ENCODE measurements at places on chromosomes 2 and 18.

- no peak for DNase-seq
Measured at GRCh38 chr2:222900354-222900753, 39.5 kb downstream of the ACSL3 start.

GRCh38 chr2:74925361-74925786 lies 33.1 kb upstream of the POLE4 start:
- no peak for DNase-seq

- no peak for DNase-seq
Measured at GRCh38 chr18:35491700-35492077, 6.1 kb downstream of the INO80C start.

DNA sequence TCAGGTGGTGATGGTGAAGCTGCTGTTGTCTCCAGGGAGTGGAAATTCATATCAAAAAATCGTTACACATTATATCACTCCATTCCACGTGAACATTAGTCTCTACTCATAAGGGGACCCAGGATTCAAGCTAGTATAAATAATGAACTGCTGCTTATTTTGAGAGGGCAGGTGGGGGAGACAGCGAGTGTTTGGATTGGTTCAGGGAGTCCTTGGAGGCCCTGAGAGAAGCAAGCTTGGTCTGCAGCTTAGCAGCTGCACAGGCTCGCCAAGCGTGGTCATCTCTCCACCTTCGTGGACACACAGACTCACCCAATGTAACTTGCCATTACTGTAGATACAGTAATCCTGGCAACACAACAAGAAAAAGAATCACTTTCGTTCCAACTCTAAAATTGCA lies 177.6 kb downstream of the ZNF521 start:
- no peak for DNase-seq

GRCh38 chr2:174552880-174553279 lies 44.7 kb downstream of the WIPF1 start:
- DNase-seq: no peak

GRCh38 chr2:200624658-200625057 lies 38.8 kb downstream of the AOX1 start:
- peak; percentile 80 for DNase-seq

- peak; percentile 3 for DNase-seq
Measured at GRCh38 chr2:88967844-88968243, 276.4 kb downstream of the RPIA start.

DNA sequence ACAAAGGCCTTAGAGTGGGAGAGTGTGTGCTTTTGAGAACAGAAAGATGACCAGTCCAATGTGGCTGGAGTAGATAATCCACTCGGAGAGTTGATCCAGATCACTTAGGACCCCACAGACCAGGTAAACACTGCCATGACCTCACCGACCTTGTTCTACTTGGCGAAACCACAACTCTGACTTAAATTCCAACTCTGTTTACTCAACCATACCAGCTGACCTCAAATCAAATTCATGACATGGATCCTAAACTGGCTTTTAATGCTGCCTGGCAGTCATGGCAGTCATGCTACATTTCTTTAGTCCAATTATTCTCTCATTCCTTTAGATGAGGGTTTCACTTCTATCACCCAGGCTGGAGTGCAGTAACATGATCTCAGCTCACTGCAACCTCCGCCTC lies 347.1 kb upstream of the FAM98A start:
- no peak for DNase-seq

GRCh38 chr2:142983174-142983573 lies 105.7 kb downstream of the KYNU start:
- no peak for DNase-seq

DNA sequence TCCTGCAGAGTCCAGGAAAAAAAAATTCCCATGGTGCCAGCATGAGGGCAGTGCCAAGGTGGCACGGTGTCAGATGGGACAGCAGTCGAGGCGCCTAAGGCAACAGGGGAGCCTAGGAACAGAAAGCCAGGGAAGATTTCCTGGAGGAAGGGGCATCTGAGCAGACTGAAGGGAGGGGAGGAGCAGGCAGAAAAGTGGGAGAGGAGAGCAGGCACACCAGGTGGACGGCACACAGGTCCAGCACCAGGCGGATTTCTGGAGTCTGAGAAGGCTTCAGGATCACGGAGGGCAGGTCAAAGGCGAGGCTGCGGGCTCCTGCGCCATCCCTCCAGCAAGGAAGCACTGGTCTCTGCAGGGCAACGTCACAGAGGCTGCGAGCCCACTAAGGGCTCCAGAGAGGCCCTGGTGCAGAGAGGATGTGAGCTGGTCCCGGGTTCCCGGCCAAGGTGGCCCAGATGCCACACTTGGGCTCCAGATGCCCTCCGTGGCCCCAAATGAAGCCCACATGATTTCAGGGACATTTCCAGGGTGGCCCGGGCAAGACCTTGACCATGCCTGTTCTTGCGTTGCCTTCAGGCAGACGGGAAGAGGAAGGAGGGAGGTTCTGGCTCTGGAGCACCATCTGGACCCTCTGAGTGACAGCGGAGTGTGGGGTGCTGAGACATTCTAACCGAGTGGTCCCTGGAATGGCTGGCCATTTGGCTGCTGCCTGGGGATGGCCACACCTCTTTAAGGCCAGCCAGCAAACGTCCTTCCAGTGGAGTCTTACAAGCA lies 4.1 kb downstream of the HS6ST1 start:
- no peak for DNase-seq

DNA sequence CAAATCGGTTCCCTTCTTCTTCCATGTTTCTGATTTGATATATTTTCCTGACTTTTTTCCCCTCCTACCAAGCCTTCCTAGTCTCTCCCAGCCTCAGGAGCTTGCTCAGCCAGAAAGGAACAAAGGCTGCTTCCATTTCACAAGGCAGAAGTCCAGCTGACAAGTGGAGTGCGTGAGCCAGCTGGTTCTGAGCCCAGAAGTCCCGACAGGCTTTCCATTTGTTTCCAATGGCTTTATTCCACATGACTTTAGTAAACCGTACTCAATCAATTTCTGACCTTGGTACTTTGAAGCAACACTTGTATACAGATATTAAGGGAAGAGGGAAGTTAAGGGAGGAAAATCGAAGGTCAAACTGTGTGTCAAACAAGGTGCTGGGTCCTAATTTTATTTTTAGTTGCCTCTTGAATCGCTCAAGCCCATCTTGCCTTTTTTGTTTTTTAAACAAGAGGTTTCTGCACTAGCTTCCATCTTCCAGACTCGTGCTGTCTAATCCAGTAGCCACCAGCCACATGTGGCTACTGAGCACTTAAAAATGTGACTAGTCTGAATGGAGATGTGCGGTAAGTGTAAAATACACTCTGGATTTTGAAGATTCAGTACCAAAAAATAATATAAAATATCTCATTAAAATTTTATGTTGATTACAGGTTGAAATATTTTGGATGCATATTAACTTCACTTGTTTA lies 36.2 kb downstream of the WIPF1 start:
- peak; percentile 77 for DNase-seq

- DNase-seq: no peak
Measured at GRCh38 chr18:76994086-76994654, 138.4 kb downstream of the MBP start.

DNA sequence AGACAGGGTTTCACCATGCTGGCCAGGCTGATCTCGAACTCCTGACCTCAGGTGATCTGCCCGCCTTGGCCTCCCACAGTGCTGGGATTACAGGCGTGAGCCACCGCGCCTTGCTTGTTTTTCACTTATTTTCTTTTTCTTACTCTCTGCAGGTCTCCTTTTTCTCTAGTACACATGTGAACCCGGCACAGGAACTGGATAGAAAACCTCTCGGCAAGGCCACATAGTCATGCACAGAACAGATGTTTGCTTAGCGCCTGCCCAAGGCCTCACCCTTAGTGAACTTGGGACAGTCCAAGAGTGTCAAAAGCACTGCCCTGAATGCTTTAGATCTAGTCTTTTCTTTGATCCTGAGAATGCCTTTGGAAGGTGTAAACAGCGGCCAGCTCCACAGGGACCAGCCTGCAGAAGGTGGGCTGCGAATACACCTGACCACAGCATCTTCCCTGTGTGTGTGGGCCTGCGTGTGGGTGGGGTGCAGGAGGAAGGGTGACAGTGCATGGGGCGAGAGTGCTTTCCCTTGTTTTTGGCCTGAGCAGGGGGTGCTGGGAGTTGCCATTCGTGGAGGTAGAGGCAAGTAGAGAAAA lies 27.0 kb downstream of the IMPA2 start:
- no peak for DNase-seq

GRCh38 chr2:216151313-216152025 lies 42.3 kb downstream of the XRCC5 start:
- DNase-seq: peak; percentile 17

- no peak for DNase-seq
Measured at GRCh38 chr2:218988164-218988563, 3.2 kb upstream of the FEV start.

DNA sequence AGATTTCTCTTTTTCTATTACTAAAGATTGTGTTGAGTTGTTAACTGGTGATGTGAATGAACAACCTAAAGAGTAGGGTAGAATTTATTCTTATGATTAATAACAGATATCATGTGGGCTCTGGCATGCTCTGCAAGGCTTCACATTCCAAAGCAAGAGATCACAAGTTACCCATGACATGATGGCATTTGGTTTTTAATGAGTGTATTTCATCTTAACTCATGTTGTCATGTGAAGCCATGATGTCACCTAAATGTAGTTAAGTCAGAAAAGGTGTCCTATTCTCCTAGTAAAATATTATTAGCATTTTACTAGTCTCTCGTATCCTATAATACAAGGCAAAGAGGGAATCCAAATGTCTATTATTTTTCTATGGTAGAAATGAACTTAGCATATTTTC lies 678.0 kb downstream of the ARHGAP15 start:
- peak; percentile 42 for DNase-seq

DNA sequence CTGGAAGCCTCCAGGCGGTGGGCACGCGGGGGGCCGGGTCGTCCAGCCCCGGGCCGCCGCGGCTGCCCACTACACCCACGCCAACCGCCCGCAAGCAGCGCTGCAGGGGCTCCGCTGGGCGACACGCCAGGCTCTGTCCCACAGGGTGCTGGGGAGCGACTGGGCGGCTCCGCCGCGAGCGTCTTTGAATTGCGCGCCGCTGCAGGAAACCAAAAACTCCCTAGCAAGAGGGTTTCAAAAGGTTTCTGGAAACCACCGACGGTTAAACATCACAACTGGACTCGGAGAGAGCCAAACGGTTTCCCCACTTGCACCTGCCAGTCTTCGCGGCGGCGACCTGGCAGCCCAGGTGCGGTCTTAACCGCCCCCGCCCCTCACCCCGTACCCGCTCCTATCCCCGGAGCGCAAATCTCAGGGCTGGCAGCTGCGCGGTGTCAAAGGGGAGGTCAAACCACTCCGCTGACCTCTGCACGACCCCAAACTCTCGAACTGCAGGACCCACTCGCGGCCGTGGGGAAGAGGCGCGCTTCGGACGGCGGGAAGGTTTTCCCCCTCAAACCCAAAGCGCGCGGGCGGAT lies 1.0 kb downstream of the CXCR4 start:
- DNase-seq: no peak

DNA sequence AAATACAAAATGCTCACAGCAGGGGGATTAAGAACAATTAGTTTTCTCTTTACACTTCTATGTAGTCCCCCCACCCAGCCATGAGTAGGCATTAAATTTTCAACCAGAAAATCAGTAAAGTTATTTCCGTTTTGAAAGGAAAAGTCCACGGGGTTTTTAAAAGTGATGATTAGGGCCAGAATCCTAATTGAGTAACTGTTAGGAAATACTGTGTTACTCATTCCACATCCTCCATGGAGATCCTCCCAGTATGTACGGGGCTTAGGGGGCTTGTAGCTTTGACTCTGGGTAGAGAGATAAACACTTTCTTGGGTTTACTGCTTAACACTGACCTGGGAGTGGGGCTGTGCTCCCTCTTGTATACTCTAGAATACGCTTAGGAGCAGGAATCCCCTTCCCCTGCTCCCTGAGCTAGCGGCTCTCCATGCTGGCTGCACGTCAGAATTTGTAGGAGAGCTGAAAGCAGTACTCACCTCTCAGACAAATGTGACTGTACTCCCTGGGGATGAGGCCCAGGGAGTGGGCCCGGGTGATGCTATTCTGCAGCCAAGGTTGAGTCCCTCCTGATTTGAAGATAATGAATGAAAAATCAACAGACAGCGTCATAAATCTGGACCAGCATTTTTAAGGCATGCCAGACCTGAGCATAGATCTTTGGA lies 100.5 kb downstream of the SLC4A3 start:
- DNase-seq: no peak

DNA sequence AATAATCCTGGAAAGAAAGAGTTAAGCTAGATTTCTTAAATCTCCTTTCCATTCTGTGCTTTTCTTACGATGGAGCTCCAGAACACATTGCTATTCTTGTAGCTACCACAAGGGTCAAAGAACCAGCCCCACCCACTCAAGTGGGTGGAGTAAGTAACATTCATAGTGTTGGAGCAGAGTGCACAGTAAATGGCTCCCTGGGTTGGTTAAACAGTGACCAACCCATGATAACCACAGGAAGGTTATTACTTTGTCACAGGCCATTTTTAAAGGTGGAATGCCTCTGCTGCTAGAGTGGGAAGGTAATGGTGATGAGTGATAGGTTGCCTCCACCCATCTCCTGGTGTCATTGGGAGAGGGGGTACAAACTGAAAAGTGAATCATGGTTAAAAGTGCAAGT lies 13.9 kb downstream of the ARPC2 start:
- DNase-seq: no peak

- DNase-seq: no peak
Measured at GRCh38 chr2:20479835-20480234, 33.0 kb downstream of the RHOB start.

GRCh38 chr2:119316066-119316465 lies 50.6 kb downstream of the C2orf76 start:
- no peak for DNase-seq

DNA sequence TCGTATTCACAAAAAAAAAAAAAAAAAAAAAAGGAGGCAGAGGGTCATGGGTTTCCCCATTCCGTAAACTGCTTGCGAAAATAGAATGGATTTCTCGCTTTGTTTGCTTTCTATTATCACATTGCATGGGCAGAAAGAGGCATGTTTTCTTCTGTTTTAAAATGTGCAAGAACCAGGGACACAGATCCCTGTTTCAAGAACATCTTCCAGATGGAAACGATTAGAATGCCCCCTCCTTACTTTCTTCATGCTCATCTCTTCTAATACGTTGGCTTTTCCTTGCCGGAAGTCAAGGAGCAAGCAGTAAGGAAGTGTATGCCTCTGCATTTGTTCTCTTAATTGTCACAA lies 51.0 kb upstream of the ZNF516 start:
- peak; percentile 41 for DNase-seq

- peak; percentile 73 for DNase-seq
Measured at GRCh38 chr18:34911661-34912384, 129.4 kb upstream of the MAPRE2 start.

GRCh38 chr2:85600951-85601770 lies 1.3 kb downstream of the TMEM150A start:
- no peak for DNase-seq

GRCh38 chr2:200226451-200227426 lies 79.8 kb upstream of the SPATS2L start:
- DNase-seq: no peak

GRCh38 chr2:25851740-25852503 lies 26.4 kb downstream of the ASXL2 start:
- peak; percentile 88 for DNase-seq

DNA sequence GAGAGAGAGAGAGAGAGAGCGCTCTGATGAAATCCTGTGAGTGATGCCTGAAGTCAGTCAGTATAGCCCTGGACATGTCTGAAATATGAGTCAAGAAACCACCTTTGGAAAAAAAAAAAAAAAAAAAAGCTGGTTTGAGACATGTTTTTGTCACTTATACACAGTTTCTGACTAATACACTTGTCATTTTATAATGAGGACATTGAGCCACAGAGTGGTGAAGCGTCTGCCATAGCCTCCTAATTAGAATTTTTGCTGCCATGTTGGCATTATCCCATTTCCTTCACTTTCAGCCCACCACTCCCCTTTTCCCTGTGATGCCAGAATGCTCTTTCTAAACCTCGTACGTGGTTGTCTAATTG lies 15.7 kb upstream of the MYO3B start:
- peak; percentile 88 for DNase-seq

- DNase-seq: no peak
Measured at GRCh38 chr2:33859176-33859575, 260.1 kb upstream of the FAM98A start.
